ENCODE measurements at places on chromosomes 12 and 14.

DNA sequence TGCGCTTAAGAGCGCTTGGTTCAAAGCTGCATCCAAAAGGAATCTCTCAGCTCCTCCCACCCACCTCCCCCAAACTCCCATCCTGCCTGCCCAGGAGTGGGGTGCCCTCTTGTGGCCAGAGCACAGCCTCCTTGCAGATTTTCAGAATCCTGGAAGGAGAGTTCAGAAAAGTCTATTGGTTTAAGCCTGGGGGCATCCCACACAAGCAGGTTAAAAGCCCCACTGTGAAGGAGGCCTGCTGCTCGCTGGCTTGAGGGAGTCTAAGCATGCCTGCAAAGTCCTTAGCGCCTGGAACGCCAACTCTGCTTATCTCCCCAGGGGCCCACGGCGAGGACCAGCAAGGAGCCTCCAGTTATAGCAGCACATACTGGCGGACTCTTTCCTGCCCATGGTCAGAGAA, 297.1 kb downstream of the KSR2 start:
- DNase-seq, result no peak

GRCh38 chr14:64762044-64763034, 58.1 kb downstream of the PLEKHG3 start:
- peak; percentile 23 for DNase-seq

GRCh38 chr12:92237762-92238523, 92.3 kb upstream of the BTG1 start:
- no peak for DNase-seq

DNA sequence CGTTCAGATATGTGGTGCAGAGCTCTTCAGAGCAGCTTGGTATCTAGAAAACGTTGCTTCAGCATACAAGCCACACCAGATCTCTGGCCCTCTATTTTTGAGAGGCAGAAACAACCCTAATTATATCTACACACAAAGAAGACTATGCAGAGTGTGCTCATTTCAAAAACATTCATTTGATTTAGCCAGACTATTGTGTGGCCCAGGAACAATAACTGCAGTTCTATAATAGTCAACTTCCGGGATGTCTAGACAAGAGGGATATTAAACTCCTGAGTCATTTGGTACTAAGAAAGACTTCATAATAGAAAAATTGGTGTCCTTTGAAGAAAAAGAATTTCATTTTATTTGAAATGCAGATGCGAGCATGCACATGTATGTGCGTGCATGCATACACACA, 153.8 kb downstream of the PELI2 start:
- no peak for DNase-seq

GRCh38 chr12:121803861-121804416, at the start of gene SETD1B:
Gene SETD1B (plus strand): TSS chr12:121804009. CDS start chr12:121804738, 729 bp downstream.
- peak; percentile 58 for DNase-seq

Measured in activated CD4-positive, alpha-beta T cell treated with anti-CD3 and anti-CD28 coated beads, Interleukin-2, amount 10 ng/mL, durations not matched to agents 7 days and 5 days (primary cell).